Kidney (tissue), 22 donors: ENCODE measurements at places on chromosomes 16 and 17. TPM values are rescaled to one million over a fixed set of nuclear protein-coding genes. Genes with fewer than 3 reads are reported as not detected.

The TERB1 gene
- 0.19 TPM for total RNA-seq

The ABCC6 gene
- total RNA-seq: 7.5 TPM

The TAT gene
- not detected for total RNA-seq

The TNK1 gene
- total RNA-seq: 9.3 TPM

The ALOX15 gene
- total RNA-seq: not detected

The CPNE7 gene
- total RNA-seq: 13.7 TPM

The NPIPB6 gene
- 2.4 TPM for total RNA-seq

The KRTAP17-1 gene
- total RNA-seq: not detected

DNA sequence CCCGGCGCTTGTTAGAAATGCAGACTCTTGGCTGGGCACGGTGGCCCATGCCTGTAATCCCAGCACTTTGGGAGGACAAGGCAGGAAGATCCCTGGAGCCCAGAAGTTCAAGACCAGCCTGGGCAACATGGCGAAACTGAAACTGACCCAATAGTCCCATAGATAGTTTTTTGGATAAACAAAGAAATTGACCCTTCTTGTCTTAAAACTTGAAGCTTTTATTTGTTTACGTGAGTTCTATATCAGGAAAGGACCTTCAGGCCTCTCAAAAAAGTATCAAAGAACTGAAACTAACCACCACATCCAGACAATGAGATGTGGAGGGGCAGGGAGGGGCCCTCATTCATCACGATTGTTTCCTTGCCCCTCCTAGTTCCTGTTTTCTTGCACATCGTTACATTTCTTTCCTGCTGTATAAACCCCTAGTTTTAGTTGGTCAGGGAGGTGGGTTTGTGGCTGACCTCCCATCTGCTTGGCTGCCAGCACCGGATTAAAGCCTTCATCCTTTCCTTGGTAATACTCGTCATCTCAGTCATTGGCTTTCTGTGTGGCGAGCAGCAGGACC is 29.9 kb upstream of the PRM1 start:
- DNase-seq: no peak

DNA sequence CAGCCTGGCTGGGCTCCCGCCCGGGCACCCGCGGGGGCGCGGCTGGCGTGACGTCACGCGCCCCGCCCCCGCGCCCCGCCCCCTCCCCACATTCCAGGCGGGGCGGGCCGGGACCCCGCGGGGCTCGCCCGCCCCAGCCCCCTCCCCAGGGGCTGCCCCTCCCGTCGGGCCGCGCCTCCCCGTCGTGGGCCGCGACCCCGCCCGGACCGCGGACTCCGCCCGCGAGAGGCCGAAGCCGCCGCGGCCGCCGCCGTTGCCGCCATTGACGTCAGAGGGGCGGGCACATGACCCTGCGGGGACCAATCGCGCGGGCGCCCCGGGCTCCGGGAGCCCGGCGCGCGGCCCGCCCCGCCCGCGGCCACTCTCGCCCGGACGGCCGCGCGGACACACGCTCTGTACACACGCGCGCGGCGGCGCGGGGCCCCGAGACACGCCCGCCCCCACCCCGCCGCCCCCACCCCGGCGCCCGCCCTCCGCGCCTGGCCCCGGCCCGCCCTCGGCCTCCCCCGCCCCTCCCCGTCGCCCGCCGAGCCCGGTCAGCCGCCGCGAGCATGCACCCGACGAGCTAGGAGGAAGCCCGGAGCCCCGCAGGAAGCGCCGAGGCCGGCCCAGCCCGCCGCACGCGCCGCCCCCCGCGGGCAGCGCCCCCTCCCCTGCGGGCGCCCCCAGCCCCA is at the start of gene CMIP:
CMIP (plus strand) TSS at position 361 of the 674 bp plus-strand sequence.
- DNase-seq: peak; percentile 90

DNA sequence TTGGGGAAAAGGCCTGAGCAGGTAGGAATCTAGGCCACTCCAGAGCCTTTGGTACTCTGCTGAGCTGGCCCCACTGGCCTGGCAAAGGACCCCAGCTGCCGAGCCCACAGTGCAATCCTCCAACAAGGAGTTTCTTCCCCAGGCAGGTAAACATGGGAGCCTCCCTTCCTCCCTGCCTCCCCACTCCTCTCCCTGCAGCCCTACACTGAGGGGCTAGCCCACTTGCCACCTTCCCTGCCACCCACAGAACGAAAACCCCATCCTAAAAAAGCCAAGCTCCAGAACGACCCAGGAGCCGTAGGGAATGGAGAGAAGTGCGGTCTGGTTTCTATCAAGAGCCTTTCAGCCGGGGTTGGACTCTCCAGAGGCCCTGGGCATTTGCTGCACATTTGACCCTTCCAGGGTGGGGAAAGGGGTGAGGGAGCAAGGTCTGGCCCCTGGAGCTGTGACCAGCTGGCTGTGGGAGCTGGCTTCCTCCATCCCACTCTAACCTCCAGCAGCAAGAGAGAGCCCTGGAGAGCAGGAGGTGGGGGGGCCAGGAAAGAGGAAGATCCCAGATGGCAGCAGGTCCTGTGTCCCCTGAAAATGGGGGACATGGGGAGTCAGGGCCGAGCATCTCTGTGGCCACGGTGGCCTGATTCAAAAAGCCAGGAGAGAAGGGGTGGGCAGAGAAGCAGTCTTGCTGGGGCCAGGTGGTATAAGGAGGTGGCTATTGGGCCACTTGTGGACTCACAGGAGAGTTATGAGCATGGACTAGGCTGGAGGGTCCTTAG is 1.3 kb downstream of the HID1 start:
- DNase-seq: no peak

DNA sequence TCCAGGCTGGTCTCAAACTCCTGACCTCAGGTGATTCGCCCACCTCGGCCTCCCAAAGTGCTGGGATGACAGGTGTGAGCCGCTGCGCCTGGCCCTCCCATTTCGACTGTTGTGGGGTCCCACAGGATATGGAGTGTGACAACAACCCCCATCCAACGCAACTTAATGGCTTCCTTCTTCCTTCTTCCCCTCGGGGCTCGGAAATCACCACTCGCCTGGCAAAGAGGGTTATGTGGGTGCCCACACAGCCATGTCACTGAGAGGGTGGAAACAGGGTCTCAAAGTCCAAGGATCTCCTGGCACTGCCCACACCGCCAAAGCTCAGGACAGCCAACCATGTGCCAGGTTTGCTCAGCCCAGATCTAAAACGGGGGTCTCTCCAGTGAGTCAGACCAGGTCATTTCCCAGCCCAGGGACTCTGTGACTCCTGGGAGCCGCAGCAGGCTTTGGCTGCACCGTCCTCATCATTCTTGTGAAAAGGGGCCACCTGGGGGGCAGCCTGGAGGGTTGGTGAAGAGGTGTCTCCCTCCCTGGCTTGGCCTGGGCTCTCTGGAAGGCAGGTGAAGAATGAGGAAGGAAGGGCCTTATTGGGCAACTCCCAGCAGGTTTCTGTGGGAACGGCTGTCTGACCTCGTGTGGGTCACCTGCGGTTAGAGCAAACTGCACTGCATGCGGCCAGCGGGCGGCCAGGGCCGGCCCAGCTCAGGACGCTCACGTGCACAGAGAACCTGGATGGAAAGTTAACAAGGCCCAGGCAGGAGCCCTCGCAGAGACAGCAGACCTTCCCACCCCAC is 25.3 kb upstream of the LITAF start:
- DNase-seq: peak; percentile 49

GRCh38 chr17:7959503-7960253 is 27.7 kb downstream of the CNTROB start:
- DNase-seq: no peak

GRCh38 chr17:82397449-82398335 is 20.5 kb upstream of the HEXD start:
- no peak for DNase-seq

DNA sequence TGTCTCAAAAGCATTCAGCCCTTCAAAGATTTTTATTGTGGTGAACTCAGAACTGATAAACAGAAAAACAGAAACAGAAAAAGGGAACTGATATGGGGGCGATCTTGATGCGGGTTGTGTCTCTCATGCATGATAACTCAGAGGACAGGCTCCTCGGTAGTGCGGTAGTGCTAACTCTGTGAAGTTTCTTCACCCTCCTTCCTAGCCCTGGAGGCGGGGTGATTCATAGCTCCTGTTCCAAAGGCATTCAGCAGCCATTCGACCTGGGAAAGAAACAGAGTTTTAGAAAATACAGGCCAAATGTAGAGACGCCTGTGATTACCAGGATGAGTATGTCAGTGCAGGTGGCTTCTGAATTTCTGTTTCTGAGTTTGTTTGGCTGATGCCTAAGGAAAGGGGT is 5.5 kb upstream of the MAF start:
- no peak for DNase-seq

- no peak for DNase-seq
Measured at GRCh38 chr17:65231662-65232335, 94.6 kb downstream of the RGS9 start.

DNA sequence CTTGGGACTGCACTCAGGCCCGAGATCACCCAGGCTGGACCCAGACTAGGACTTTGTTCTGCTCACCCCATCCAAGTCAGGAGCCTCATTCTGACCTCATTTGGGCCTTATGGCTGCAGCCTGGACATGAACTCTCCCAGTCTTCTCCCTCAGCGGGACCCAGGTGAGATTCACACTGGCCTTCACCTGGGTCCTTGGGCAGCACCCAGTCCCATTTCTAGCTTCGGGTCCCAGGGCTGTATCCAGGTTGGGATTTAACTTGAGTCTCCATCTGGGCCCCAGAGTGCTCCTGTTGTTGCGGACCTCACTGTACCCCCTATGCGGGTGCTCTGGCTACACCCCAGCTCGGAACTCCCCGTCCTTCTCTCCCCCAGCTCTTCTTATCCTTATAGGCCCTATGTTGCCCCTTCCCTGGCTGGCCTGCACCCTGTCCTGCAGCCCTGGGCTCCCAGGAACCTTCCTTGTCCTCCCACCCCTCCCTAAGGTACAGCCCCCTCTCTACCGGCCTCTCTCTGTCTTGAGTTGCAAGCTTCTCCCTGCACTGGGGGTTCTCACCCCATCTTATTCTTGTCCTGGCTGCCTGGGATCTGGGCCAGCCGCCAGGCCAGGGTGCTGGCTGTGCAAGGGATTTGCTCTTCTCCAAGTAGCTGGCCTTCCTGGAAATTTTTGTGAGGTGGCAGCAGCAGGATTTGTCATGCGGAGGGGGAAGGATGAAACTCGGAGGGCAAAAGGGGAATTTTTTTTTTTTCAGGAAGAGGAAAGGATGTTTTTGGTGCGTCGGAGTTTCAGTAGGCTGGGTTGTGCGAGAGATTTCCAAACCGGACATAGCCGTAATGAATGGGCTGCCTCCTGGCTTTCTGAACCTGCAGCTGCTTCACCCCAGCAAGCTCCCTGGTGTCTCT is 904 bp downstream of the MAP2K3 start:
- DNase-seq: peak; percentile 78

DNA sequence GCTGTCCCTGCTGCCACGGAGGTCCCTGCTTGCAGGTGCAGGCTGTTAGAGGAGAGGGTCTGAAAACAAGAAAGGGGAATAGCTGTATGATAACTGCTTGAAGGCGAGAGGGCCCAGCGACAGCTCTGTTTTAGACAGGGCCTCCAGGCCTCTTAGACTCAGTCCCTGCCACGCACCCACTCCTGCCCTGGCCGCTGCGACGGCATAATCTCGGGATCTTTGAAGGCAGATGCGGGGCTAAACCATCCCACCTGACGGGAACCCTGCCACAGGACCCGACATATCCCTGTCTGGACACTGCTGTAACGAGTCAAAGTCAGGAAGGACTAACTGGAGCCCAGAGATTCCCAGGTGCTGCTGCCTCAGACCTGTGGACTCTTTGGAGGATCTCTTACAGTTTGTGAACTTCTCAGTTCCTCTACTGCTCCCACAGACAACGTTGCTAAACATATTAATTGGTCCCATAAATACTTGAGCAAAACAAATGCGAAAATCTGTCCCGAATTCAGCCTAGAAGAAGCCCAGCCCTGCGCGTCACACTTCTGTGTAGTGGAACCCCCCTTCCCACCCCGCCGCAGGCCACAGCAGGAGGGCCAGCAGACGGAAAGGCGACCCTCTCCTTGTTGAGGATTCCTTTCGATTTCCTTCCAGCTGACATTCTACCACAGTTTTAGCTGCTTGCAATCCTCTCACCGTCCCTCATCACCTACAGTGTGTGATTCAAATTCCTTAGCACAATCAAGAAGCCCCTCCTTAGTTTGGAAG is 998 bp upstream of the TMEM11 start:
- peak; percentile 19 for DNase-seq

GRCh38 chr16:85798283-85798776 is 1.0 kb downstream of the EMC8 start:
- no peak for DNase-seq

DNA sequence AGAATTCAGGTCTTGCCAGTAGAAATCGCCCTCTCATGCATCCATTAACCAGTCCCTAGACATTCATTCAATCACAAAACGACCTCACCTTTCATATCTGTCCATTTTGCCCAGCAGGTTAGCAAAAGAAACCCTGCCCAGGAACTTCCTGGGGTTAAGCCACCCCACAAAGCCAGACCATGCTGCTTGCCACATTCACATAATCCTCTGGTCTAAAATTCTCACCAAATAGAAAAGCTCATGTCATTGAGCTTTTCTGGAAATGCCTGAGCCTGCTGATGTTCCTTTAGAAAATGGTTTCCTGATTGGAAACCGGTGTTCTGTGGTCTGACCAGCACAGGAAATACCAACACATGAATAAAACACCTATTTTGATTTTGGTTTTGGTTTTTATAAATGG is 21.6 kb upstream of the DYNLRB2 start:
- no peak for DNase-seq

- DNase-seq: no peak
Measured at GRCh38 chr17:27319541-27320221, 25.8 kb downstream of the WSB1 start.

GRCh38 chr17:32742681-32743538 is 134.0 kb downstream of the MYO1D start:
- no peak for DNase-seq
